ENCODE measurements at places on chromosomes 1 and 21.

GRCh38 chr1:21814241-21814918 is 2.3 kb downstream of the LDLRAD2 start:
- DNase-seq: peak; percentile 8

DNA sequence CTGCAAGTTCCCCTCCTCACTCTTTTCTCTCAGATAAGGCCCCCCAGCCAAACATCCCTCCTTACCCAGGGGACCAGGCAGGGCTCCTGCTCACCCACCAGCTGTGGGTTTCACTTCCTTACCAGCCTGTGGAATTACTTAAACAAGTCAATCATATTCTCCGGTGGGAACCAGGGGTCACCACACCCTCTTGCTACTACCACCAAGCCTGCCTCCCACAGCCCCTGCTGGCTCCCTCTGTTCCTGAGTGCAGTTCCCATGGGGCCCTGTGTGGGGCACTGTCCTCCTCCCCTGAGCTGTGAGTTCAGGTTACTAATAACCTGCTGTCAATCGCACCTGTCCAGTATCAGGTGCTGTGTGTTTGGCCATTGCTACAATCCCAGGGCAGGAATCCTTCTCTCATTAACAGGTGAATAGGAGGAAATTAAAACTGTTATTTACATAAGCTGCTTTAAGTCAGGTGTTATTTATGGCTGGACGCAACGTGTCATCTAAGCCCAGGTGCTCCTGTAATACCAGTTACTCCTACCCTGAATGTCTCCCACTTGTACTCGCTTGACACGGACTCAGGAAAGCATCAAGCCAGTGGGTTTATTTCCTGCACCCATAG is 53.1 kb upstream of the LBR start:
- peak; percentile 53 for DNase-seq

- DNase-seq: no peak
Measured at GRCh38 chr1:55235722-55236121, 20.6 kb upstream of the USP24 start.

GRCh38 chr1:152107031-152107983 is 7.9 kb downstream of the TCHH start:
- no peak for DNase-seq

GRCh38 chr1:85421179-85421578 is 43.8 kb downstream of the DDAH1 start:
- DNase-seq: no peak

GRCh38 chr1:52426371-52426770 is 22.0 kb downstream of the PRPF38A start:
- no peak for DNase-seq

GRCh38 chr1:226475142-226475511 is 67.2 kb upstream of the PARP1 start:
- no peak for DNase-seq

- DNase-seq: no peak
Measured at GRCh38 chr21:46436621-46437020, 22.1 kb upstream of the DIP2A start.

GRCh38 chr1:109905491-109905890 is 5.2 kb upstream of the CSF1 start:
- DNase-seq: no peak

DNA sequence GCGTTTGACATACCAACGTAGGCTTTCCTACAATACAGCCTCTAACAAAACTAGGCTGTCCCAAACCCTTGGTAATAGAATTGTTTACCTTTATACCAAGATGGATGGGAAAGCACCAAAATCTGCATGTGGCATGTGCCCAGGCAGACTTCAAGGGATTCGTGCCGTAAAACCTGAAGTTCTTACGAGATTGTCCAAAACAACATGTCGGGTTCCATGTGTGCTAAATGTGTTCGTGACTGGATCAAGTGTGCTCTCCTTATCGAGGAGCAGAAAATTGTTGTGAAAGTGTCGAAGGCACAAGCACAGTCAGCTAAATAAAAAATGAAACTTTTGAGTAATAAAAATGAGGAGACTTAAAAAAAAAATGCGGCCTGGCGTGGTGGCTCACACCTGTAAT is 5.1 kb downstream of the RPS27 start:
- no peak for DNase-seq

- no peak for DNase-seq
Measured at GRCh38 chr1:222817529-222817928, 2.7 kb downstream of the DISP1 start.

- no peak for DNase-seq
Measured at GRCh38 chr1:199723250-199723956, 304.1 kb upstream of the NR5A2 start.

- no peak for DNase-seq
Measured at GRCh38 chr1:97505816-97506215, 415.0 kb downstream of the DPYD start.

- DNase-seq: no peak
Measured at GRCh38 chr21:35585155-35585554, 475.2 kb downstream of the SETD4 start.

DNA sequence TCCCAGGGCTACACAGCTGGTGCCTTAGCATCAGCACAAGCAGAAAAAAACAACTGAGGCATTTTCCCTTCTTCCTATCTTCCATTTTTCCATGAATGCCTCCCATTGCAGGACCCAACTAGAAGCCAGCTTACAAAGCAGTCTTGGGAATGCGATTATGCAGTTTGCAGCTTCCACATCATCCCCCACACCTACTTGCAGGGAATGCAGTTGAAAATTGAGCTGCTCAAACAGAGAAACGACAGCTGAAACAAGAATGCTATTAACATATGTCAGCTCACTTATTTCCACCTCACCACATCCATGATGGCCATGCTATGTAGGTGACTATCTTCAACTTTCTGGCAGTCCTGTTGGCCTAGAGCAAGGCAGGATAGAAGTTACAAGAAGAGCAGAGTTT is 150.6 kb upstream of the KCTD3 start:
- no peak for DNase-seq

GRCh38 chr21:33433425-33434114 is 30.4 kb downstream of the IFNGR2 start:
- DNase-seq: no peak

GRCh38 chr1:186802388-186802787 is 26.4 kb upstream of the PLA2G4A start:
- no peak for DNase-seq

GRCh38 chr1:214473387-214473786 is 78.0 kb downstream of the PTPN14 start:
- no peak for DNase-seq

DNA sequence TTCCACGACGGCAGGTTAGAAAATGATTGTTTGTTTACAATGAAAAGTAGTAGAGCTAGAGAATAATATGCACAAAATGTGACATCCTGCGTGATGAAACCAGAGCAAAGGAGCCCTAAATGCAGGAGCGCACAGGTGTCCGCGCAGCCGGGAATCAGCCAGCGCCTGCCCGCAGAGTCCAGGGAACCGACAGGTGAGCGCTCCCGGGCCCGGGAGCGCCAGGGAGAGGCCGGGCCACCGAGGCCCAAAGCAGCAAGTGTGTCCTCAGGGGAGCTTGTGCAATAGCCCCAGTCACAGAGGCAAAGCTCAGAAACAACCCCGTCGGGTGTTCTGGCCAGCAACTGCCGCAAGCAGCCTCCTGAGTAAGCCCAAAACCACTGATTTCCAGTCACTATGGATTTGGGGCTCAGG is 789 bp upstream of the GALE start:
- no peak for DNase-seq

DNA sequence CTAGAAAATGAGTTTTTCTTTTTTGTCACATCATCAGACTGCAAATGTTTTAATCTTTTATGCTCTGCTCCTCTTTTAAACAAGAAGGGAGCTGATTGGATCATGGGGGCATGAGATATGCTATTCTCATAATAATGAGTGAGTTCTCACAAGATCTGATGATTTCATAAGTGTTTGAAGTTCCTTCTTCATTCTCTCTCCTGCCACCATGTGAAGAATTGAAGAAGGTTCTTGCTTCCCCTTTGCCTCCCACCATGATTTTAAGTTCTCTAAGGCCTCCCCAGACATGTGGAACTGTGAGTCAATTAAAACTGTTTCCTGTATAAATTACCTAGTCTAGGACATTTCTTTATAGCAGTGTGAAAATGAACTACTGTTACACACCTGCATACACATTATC is 218.2 kb downstream of the NRIP1 start:
- DNase-seq: no peak

GRCh38 chr1:10631121-10631810 is 156.5 kb downstream of the PEX14 start:
- DNase-seq: no peak

- no peak for DNase-seq
Measured at GRCh38 chr1:59605761-59606160, 209.0 kb upstream of the HOOK1 start.

- DNase-seq: no peak
Measured at GRCh38 chr1:36740446-36740845, 257.7 kb upstream of the CSF3R start.
